ENCODE measurements at places on chromosomes 1 and 21. TPM values are rescaled to one million over a fixed set of nuclear protein-coding genes. Genes with fewer than 3 reads are reported as not detected.
A peak's percentile ranks its signal among the peaks of the same experiment; 100 is the strongest.

- H3K4me3 ChIP-seq, result no peak overlapping the region
- no peak for DNase-seq
- peaks cover under 1% of the 10 kb centered on the region for H3K27me3 ChIP-seq
- no peak overlapping the region for H3K27ac ChIP-seq
- H3K36me3 ChIP-seq, result no peaks in the 10 kb centered on the region
- no peaks in the 10 kb centered on the region for H3K4me1 ChIP-seq
Measured at GRCh38 chr1:76942549-76942948, 75.3 kb downstream of the ST6GALNAC5 start.

GRCh38 chr1:52054496-52055065, 410 bp downstream of the TXNDC12 start:
- H3K4me1 ChIP-seq, result peaks cover 46% of the 10 kb centered on the region
- H3K27ac ChIP-seq, result peak overlapping the region; percentile 88
- no peaks in the 10 kb centered on the region for H3K27me3 ChIP-seq
- H3K36me3 ChIP-seq, result peaks cover 8% of the 10 kb centered on the region
- no peak for DNase-seq
- H3K4me3 ChIP-seq, result peak overlapping the region; percentile 100

DNA sequence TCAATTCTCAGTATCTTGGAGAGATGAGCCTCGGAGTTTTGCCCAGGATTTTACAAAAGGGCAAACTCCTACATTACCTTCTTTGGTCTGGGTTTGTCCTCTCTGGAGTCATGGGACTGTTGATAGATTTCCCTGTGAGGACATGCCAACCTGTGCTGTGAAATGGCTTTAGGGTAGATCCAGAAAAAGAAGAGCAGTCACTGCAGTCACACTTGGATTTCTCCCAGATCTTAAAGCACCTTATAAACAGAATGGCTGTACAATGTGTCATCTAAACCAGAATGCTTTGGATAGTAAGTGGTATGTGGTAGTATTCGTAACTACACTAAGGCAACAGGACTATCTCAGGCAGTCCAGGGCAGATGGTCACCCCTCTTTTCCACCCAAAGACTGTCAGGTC, 1.9 kb upstream of the CSRP1 start:
- DNase-seq, result no peak
- no peak overlapping the region for H3K4me3 ChIP-seq
- no peaks in the 10 kb centered on the region for H3K36me3 ChIP-seq
- H3K4me1 ChIP-seq, result peaks cover 27% of the 10 kb centered on the region
- no peak overlapping the region for H3K27ac ChIP-seq
- H3K27me3 ChIP-seq, result no peaks in the 10 kb centered on the region

Gene CRNN
- not detected for polyA plus RNA-seq

Gene LCE1A
- polyA plus RNA-seq, result not detected

DNA sequence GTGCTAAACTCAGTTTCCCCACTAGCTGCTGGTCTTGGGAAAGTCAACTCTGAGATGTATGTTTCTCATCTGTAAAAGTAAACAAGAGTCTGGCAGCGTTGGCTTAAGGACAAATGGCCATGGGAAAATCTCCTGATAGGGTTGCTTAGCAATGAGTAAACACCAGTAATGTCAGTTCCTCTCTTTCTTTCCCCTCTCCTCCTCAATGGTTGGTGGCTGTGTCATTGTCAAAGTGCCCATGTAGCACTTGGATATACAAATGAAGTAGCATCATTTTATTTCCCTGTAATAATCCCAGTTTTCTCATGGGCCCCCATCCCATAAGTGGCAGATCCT, 2.2 kb upstream of the FYB2 start:
- H3K36me3 ChIP-seq, result no peaks in the 10 kb centered on the region
- H3K27me3 ChIP-seq, result no peaks in the 10 kb centered on the region
- H3K27ac ChIP-seq, result no peak overlapping the region
- H3K4me1 ChIP-seq, result no peaks in the 10 kb centered on the region
- no peak for DNase-seq

DNA sequence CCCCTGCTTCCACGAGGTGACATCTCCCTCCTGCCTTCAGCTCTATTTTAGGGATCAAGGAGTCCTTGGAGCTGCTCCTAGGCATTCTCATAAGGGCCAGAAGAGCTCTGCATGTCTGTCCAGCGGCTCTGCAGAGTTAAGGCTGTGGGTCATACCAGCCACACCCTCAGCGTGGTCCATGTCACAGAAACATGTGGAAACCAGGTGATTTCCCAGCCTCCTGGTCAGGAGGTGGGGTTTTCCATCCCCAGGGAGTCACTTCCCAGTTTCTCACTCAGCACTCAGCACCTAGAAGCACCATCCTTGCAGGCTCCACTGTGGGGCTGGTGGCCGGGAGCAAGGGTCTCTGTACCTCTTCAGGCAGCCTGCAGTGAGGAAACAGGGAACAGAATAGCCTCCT, 1.4 kb upstream of the TNFRSF1B start:
- peak overlapping the region; percentile 97 for H3K27ac ChIP-seq
- no peak for DNase-seq
- no peak overlapping the region for H3K4me3 ChIP-seq
- peaks cover 6% of the 10 kb centered on the region for H3K36me3 ChIP-seq
- H3K4me1 ChIP-seq, result peaks cover 83% of the 10 kb centered on the region
- no peaks in the 10 kb centered on the region for H3K27me3 ChIP-seq

Measured in CD4-positive, CD25-positive, alpha-beta regulatory T cell (primary cell).